ENCODE measurements at places on chromosomes 1 and 21.

DNA sequence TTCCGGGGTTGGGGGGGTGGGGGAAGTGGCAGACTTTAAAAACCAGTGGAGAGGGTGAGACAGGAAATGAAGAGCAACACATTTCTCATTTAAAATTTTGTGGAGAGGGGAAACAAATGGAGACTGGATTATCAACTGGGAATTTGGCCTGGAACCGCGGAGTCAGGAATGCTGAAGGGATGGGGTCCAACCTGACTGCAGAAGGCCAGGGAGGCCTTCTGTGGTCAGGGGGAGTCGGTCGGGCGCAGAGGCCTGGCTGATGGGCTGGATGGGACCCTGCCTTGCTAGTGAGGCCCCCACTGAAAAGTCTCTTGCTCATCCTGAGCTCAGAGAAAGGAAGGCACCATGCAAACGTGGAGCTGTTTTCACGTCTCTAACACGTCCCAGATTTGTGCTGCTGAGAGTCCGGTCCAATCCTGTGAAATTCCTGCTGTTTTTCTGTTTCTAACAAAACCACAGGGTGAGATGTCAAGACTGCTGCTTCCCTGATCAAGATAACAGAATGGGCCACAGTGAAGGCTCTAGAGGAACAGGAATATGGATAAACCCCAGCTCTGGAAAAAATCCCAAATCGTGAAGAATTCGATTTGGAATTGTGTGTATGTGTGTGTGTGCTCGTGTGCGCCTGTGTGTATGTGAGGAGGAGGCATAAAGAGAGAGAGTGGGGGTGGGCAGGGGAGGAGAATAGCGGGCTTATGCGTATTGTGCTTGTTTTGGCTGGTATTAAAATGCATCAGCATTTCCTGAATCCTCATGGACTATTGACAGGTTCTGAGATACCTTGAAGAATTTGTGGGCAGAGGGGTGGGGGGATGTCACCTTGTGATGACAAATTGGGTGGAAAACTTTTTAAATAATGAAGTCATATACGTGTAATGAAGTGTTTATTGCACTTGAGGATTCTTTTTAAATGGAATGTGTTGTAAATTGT, 117.4 kb downstream of the NGF start:
- no peak for DNase-seq

GRCh38 chr1:208450958-208451357, 206.8 kb upstream of the PLXNA2 start:
- no peak for DNase-seq

GRCh38 chr1:76124196-76124595, 49.6 kb downstream of the ST6GALNAC3 start:
- no peak for DNase-seq

GRCh38 chr1:216607067-216607697, 116.0 kb downstream of the ESRRG start:
- DNase-seq = no peak

GRCh38 chr21:15354516-15354915, 289.7 kb upstream of the NRIP1 start:
- no peak for DNase-seq

GRCh38 chr1:177383715-177384114, 213.0 kb downstream of the BRINP2 start:
- DNase-seq = no peak

- DNase-seq = no peak
Observed at GRCh38 chr1:116510361-116510760, 60.5 kb downstream of the CD58 start.

- no peak for DNase-seq
Observed at GRCh38 chr1:201265756-201266155, 17.6 kb upstream of the PKP1 start.

- DNase-seq = no peak
Observed at GRCh38 chr21:30193201-30193600, 22.7 kb downstream of the CLDN8 start.

DNA sequence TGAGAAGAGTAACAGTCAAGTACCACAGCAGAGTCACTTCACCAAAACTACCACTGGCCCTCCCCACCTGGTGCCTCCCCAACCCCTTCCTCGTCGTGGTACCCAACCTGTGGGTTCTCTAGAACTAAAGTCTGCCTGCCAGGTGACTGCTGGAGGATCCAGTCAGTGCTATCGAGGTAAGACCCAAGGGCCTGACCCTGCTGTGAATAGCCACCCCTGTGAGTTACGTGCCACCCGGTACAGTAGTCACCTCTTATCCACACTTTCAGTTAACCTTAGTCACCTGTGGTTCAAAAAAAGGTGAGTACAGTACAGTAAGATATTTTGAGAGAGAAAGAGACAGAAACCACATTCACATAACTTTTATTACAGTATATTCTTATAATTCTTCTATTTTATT, 16.5 kb downstream of the TTF2 start:
- DNase-seq = no peak

Measured in CD4-positive, alpha-beta T cell treated with Interferon alpha-2 for 1 hour (primary cell).